HS-5 (cell line): ENCODE measurements at places on chromosomes 11 and 22.

DNA sequence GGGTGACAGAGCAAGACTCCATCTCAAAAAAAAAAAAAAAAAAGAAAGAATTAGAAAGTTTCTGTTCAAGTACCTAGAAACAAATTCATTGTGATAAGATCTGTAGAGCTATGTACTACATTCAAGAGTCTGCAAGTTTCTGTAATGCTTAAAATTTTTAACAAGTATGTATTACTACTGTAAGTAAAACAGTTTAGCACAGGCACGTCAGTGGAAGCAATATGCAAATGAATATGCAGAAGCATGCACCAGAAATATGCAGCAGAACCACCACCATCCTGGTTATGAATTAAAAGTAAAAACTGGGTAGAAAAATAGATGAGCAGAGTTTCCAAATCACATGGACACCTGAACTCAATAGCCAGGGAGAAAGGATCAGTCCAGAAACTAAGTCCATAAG is 19.3 kb downstream of the SBF2 start:
- no peak for DNase-seq

DNA sequence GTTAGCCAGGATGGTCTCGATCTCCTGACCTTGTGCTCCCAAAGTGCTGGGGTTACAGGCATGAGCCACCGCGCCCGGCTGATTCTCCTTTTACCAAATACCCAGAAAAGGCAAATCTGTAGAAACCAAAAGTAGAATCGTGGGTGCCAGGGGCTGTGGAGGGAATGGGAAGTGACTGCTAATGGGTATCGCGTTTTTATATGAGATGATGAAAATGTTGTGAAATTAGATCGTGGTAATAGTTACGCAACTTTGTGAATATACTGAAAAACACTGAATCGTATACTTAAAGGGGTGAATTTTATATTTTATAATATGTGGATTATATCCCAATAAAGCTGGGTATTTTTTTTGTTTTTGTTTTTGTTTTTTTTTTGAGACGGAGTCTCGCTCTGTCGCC is 48.2 kb upstream of the CREB3L1 start:
- DNase-seq: no peak

- DNase-seq: peak; percentile 88
Measured at GRCh38 chr11:99952816-99953215, 734.3 kb upstream of the ARHGAP42 start.

GRCh38 chr22:19067696-19068348 is 54.4 kb downstream of the DGCR2 start:
- DNase-seq: no peak

GRCh38 chr11:133985981-133986944 is 29.5 kb upstream of the IGSF9B start:
- DNase-seq: no peak

- DNase-seq: no peak
Measured at GRCh38 chr11:18191376-18191775, 18.7 kb downstream of the MRGPRX4 start.

DNA sequence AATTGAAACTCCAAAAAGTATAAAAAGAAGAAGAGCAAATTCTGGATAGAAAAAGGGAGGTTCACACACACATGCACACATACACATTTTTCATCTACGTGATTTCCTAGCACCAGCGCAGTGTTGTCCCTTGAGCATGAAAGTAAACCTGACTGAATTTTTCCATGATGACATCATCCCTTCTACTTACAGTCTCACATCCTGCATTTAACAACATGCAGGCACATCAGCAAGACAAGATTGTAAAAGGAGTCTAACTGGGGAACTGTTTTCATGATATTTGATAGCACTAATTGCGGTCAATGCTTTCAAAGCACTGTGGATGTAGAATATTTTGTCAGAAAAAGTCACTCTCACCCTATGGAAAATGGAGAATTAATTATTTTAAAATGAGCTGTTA is 36.6 kb downstream of the GAS2 start:
- DNase-seq: peak; percentile 65
